ENCODE measurements at places on chromosomes 7 and 10. TPM values are rescaled to one million over a fixed set of nuclear protein-coding genes. Genes with fewer than 3 reads are reported as not detected.
A peak's percentile ranks its signal among the peaks of the same experiment; 100 is the strongest.

POLR2J2 gene
- 2.0 TPM for polyA plus RNA-seq

WNT8B gene
- polyA plus RNA-seq = not detected

- DNase-seq = no peak
Observed at GRCh38 chr7:80608336-80608735, 30.1 kb upstream of the CD36 start.

DNA sequence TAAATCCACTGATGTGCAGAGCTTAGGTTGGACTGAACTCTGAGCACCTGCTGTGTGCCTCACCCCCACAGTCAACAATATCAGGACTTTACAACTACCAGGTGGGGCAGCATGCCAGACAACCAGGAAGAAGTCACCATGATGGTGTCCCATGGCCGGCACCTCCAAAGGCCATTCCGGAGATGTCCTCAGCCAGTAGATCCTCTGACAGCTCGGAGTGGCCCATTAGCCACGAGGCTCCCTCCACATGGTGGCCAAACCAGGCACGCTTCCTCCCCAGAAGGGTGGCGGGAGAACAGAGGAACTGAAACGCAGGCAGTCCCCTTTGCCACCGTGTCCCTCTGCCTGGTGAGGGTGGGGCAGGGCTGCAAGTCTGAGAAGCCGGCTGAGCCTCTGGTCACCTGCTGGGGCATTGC lies 390.0 kb downstream of the TNS3 start:
- DNase-seq = no peak

GRCh38 chr10:109966961-109967738 lies 40.6 kb upstream of the ADD3 start:
- peak; percentile 67 for DNase-seq
